ENCODE measurements at places on chromosomes 5 and 9.

DNA sequence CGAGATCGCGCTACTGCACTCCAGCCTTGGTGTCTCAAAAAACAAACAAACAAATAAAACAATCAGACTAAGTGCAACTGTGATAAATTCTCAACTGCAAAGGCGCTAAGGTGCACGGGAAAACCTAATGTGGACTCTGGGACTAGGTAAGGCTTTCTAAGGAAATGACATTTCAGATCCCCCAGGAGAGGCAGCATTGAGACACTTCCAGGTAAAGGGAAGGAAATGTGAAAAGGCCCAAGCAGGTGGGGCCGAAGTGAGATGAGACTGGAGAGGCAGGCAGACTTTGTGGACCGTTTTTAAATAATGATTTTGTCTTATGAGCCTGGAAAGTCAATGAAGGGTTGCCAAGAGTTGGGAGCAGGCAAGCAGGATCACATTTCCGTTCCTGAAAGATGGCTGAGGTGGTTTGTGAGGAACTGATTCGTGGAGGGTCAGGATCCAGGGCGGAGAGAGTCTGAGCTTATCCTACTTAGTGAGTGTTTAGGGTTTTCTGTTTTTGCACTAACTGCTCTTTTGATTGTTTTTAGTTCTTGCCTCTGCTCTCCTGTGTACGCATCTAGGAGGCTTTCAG lies 2.0 kb upstream of the APBA1 start:
- no peak for DNase-seq

DNA sequence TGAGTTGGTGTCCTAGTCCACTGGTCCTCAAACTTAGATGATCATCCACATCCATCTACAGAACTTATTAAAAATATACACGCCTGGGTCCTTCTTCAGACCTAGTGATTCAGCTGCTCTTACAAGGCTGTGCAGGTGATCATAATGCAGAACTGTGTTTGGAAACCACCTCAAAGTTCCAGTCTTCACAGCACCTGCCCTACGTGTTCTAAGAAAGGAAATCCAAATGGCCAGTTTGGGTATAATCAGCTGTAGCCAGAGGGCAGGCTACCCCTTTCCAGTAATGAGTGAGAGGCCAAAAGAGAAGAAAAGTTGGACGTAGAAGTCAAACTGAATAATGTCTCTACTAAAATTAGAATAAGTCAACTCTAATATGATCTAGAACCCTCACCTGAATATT lies 15.4 kb downstream of the REEP5 start:
- DNase-seq: no peak

DNA sequence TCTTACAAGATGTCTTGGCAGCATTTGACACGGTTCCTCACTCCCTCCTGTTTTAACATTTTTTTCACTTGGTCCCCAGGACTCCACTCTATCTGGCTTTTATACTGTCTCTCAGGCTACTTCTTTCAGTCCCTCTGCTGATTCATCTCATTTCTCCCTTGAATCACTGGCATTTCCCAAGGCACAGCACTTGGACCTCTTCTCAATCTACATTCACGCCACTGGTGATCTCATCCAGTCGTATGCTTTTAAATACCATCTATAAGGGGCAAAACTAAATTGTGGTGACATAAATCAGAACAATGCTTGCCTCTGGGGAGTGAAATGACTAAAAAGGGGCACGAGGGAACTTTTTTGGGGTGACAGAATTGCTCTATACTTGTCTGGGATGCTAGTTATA lies 47.1 kb downstream of the MAPKAP1 start:
- no peak for DNase-seq

- no peak for DNase-seq
Observed at GRCh38 chr9:124458441-124458840, 8.2 kb downstream of the ADGRD2 start.

DNA sequence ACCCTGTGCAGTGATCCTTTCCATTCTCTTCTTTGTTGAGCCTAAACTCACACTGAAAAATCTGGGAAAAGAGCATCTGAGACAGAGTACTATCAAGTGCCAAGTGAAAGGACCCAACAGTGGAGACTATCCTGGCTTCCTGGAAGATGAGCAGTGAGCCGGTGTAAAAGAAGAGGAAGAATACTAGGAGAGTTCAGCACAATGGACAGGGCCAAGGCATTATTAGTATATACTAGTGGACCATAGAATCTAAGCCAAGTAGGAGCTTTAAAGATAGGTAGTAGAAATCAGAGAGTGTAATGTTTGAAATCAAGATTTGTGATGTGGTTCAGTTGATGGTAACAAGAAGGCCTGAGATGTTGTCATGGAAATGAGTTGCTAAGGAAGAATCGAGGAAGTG lies 140.8 kb downstream of the CAMK4 start:
- no peak for DNase-seq

GRCh38 chr9:36488389-36488756 lies 84.3 kb upstream of the MELK start:
- DNase-seq: peak; percentile 62

DNA sequence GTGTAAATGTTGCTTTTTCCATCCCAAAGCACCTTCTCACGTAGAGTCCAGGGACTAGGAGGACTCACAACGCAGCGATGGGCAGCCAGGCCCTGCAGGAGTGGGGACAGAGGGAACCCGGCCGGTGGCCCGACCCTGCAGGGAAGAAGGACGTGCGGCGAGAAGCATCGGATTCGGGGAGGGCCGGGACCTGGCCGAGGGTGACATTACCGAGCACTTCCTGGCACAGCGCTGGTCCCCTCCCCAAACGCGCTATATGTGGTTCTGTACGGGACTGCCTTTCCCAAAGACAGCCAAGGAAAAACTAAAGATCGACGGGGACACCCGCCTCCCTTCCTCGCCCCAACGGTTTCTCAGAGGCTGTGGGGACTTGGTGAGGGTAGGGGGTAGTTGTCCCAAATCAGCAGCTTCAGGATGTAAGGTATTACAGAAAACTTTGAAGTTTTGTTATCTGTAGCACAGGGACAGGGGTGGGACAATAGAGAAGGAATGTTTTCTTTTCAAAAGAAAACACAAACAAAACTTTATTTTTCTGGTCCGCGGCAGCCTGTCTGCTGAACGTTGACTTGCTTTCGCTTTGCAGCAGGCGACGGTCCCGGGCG lies 887 bp upstream of the MAP3K1 start:
- DNase-seq: no peak

DNA sequence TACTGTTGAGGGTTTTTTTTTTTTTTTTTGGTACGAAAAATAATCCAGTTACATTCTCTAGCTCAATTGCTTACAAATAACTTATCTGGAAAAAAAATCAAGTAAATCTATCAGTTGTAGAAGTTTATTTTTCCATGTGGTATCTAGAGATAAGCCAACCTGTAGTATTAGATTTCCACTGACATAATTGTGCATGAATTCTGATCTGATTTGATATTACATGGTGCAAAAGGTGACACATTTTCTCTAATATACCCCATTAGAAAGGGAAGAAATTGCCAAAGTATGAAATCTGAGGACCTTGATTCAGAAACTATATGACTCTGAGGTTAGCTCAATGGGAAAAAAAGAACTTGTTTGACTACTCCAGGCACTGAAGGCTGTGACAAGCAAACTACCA lies 141.5 kb downstream of the SLF1 start:
- no peak for DNase-seq

DNA sequence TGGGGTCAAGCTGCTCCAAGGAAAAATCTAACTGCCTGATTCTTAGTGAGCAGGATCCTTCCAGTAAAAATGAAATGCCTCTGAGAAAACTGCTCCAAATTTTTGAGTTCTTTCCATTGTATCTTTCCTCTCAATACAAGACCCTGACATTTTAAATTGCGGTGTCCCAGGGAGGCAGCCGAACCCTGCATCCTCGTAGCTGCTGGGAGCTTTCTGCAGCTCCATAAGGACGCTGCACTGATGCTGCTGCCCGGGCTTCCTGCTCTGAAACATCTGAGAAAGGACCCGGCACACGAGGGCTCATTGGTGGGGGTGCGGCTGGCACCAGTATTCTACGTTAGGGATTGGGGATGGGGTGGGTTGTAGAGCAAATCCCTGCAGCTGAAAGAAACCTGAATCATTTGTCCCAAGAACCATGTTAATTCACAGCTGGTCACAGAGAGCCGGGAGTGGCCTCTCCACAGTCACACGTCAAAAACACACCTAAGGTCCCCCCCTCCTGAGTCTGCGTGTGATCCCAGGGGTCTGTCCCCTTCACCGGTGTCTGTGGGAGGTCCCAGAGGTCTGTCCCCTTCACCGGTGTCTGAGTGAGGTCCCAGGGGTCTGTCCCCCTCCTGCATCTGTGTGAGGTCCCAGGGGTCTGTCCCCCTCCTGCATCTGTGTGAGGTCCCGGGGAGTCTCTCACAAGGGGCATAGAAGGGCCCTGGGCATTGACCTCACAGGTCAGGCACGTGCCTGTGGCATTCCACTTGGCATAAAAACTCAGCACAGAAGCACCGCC lies 63.4 kb upstream of the ZNF354B start:
- no peak for DNase-seq

- DNase-seq: no peak
Observed at GRCh38 chr5:135493406-135494180, 41.4 kb upstream of the TIFAB start.

DNA sequence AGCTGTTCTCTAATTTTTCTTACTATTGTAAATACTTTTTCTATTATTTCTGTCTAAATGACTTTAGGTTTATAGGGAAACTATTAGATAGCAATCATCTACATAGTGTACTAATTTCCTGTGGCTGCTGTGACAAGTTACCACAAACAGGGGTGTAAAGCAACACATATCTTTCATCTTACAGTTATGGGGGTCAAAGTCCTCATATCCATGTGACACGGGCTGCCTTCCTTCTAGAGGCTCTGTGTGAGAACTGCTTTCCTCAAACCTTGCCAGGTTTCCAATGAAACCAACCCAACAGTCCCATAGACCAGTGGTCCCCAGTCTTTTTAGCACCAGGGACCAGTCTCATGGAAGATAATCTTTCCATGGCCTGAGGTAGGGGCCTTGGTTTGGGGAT lies 189.1 kb downstream of the ROR2 start:
- no peak for DNase-seq

DNA sequence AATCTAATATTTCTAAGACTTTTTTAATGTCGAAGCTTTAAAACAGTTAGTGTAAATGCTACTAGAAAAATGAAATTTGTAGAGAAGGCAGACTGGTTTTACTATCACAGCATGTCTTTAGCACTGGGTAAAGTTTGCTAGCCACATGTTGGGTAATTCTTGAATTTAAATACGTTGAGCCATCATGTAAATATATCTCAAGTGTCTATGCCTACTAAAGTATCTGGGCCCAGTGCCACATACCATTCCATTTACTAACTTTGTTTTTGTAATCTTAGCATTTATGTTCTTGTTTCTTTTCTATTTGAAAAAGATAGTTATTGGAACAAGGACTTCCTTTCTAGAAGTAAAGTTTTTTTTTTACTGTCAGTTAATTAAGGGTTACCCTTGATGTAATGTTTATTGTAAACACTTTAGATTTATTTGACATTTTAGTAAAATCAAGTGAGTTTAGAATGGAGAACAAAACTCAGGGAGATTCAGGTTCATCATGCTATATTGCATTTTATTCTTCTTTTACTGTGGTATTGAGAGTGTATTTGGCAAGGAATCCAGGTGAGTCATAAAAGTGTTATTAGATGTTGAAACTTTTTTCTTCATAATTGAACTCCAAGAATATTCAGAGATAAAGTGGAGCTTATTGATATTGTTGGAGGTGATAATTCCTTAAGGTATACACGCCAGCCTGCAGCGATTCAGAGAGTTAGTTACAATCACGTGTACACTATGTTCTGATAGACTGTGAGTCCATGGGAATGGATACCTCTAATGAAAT lies 182.4 kb downstream of the CCDC171 start:
- DNase-seq: no peak

All from KG1 (cell line).